ENCODE measurements at places on chromosomes 13 and 19. TPM values are rescaled to one million over a fixed set of nuclear protein-coding genes. Genes with fewer than 3 reads are reported as not detected.

Gene MIA
- total RNA-seq: not detected

Gene TJP3
- 0.39 TPM for total RNA-seq

Gene CACTIN
- 18.9 TPM for total RNA-seq

GRCh38 chr19:6115992-6116391 is 5.7 kb upstream of the RFX2 start:
- no peak for DNase-seq

GRCh38 chr19:46728693-46729339 is 11.9 kb upstream of the PRKD2 start:
- no peak for DNase-seq

DNA sequence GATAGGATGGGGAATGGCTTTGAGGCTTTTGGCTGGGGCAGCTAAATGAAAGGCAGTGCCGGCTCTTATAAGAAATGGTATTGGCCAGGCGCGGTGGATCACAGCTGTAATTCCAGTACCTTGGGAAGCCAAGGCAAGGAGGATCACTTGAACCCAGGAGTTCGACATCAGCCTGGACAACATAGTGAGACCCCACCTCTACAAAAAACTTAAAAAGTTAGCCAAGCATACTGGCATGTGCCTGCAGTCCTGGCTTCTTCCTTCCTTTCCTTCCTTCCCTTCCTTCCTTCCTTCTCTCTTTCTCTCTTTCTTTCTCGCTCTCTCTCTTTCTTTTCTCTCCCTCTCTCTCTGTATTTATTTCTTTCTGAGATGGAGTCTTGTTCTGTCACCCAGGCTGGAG is 3.1 kb downstream of the CA11 start:
- DNase-seq: no peak

DNA sequence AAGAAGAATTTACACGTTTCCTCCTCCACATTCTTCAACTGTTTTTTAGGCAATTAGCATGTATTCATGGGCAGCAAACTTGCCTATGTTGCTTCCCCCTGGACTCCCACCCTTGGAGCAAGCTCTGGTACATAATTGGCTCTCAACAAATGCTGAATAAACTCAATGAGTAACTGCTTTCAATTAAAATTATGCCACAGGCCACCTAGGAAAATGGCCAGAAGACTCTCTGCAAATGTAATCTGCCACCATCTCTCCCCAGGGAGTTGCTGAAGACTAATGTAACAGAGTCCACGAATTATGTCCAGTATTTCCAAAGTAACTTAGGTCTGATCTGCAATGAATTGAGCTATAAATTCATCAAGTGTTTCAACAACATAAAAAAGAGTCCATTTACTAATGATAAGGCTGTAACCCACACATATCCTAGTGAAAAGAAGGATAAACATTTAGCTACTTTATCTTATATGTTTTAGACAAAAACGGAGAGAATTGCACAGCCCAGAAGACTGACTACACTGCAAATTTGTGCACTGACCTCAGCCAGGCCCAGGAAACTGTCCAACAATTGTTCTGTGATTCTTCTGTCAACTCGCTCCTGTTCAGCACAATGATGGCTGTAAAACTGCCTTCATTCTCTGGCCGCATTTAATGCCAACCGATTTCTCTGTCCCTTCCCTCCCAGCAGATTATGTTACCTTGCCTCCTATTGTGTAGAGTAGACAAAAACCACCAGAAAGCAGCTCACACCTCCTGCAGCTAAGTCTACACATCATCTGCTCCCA is 808.6 kb upstream of the ARGLU1 start:
- no peak for DNase-seq

- no peak for DNase-seq
Measured at GRCh38 chr13:99307648-99308339, 595 bp upstream of the GPR183 start.

DNA sequence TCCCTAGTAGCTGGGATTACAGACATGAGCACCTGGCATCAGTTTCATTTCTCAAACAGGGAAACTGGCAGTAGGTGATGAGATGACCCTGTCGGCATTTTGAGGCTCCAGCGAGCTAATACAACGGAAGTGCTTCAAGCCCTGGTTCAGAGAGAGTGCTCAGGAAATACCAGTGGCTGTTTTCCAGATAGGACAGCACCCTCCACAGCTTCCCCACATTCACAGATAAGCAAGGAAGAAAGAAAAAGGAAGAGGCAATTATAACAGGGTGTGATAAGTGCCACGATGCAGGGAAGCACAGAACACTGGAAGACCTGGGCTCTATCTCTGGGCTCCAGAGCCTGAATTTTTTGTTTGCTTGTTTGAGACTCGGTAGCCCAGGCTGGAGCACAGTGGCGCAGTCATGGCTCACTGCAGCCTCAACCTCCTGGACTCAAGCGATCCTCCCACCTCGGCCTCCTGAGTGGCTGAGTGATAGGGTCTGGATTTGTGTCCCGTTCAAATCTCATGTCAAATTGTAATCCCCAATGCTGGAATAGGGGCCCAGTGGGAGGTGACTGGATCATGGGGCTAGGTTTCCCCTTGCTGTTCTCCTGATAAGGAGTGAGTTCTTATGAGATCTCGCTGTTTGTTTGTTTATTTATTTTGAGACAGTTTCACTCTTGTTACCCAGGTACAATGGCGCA is 43.5 kb downstream of the PIN1 start:
- no peak for DNase-seq

GRCh38 chr13:92260363-92260762 is 861.9 kb downstream of the GPC5 start:
- no peak for DNase-seq

Gene ZNF345
- 3.1 TPM for total RNA-seq

DNA sequence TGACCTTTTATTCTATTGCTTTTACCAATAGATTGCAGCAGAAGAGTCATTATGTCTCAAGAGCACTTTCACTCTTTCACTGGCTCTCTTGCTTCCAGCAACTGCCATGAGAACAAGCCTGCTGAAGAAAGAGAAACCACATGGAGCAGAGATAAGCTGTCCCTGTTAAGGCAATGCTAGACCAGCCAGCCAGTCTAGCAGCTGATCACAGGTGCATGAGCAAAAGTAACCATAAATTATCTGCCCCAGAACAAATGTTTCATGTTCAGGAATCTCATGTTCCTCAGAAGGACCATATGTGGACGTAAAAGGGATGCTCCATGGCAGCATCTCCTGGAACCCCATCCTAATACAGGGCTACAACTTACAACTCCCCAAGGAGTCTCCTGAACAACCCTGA is 20.4 kb upstream of the DCLK1 start:
- DNase-seq: no peak

Gene EFNA2
- not detected for total RNA-seq

- DNase-seq: no peak
Measured at GRCh38 chr19:50658441-50659317, 9.4 kb downstream of the C19orf81 start.

Gene CCL25
- not detected for total RNA-seq

GRCh38 chr13:79932556-79932955 is 408.4 kb downstream of the SPRY2 start:
- DNase-seq: no peak

Gene PSPN
- 0.87 TPM for total RNA-seq

Gene LILRA1
- 3.7 TPM for total RNA-seq

DNA sequence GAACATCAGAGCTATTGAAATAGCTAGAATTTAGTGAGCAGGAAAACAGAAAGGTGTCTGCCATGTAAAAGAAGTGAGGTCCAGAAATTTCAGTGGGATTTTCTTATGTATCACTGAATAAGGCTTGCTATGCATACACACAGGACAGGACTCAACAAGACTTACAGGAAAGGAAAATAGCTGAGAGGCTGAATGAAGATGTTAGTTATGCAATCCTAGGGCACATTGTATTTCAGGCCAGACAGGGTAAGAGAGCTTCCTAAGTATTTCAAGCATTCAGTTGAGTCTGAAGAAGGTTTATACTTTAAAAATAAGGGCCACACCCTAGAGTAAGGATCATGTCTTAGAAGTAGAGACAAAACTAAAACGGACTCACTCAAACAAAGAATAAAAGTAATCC is 419.9 kb upstream of the PRR20A start:
- DNase-seq: no peak

DNA sequence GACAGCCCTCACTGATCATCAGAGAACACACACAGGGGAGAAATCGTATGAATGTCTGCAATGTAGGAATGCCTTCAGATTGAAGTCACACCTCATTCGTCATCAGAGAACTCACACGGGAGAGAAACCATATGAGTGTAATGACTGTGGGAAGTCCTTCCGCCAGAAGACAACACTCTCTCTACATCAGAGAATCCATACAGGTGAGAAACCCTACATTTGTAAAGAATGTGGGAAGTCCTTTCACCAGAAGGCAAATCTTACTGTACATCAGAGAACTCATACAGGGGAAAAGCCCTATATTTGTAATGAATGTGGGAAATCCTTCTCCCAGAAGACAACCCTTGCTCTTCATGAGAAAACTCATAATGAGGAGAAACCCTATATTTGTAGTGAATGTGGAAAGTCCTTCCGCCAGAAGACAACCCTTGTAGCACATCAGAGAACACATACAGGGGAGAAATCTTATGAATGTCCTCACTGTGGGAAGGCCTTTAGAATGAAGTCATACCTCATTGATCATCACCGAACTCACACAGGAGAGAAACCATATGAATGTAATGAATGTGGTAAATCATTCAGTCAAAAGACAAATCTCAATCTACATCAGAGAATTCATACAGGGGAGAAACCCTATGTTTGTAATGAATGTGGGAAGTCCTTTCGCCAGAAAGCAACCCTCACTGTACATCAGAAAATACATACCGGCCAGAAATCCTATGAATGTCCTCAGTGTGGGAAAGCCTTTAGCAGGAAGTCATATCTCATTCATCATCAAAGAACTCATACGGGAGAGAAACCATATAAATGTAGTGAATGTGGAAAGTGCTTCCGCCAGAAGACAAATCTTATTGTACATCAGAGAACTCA is 32.5 kb downstream of the ZNF567 start:
- DNase-seq: no peak

DNA sequence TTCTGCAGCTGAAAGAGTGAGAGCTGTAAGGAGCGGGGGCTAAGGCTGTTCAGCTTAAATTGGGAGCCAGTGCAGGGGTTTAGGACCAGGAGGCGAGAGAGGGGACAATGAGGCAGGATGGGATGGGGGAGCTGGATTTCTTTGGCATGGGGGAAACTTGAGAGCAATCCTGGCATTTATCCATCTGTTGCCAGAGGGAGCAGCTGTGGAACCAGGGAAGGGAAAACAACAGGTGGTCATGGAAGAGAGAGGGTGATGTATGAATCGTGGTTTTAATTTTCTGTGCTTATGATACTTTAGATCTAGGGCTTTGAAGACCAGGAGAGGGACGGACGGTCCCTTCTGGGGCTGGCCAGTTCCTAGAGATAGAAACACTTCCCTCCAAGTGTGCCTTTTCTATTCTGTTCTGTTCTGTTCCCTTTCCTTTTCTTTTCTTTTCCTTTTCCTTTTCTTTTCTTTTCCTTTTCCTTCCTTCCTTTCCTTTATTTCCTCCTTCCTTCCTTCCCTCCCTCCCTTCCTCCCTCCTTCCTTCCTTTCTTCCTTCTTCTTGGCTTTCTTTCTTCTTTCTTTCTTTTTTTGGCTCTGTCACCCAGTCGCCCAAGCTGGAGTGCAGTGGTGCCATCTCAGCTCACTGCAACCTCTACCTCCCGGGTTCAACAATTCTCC is 16.0 kb upstream of the CCL25 start:
- no peak for DNase-seq

Gene JAK3
- total RNA-seq: 20.1 TPM

Gene COL5A3
- total RNA-seq: 30.2 TPM

GRCh38 chr13:30103161-30103840 is 204.1 kb downstream of the KATNAL1 start:
- DNase-seq: no peak

DNA sequence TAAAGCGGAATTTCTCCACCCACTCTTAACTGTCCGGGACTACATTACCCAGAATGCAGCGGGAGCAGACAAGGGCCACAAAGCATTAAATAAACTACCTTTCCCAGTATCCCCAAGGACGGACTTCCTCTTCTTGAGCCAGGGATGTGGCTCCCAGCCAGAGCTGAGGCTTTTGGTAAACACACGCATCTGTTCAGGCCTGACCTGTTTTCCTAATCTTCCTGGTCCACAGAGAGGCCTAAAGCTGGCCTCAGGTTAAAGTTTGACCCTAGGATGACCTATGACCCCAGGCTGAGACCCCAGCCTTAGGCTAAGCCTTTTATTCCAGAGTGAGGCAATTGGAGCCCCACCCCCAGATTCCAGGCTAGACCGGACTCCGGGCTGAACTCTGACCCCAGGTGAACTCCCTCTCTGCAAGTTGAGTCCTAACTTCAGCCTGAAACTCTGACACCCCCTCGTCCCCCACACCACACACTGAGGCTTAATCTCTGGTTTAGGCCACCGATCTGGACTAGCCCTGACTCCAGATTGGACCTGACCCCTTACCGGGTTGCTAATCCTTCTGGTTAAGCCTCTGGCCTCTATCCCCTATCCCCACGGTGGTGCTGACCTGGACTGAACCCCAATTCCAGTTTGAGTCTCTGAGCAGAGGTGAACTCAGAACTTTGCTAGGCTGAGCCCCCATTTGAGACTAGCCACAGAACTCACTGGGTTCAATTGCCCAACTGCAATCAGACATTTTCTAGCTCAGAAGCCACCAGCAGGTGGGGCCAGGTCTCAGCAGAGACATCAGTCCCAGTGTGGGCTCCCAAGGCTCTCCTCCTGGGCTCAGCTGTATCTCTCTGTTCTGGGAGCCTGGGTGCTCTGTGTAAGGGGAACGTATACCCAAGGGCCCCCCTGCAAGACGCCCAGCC is 750 bp upstream of the GPR108 start:
- DNase-seq: no peak

- no peak for DNase-seq
Measured at GRCh38 chr13:113771709-113772331, 12.8 kb downstream of the TMEM255B start.

Gene LRP3
- 43.3 TPM for total RNA-seq

- DNase-seq: no peak
Measured at GRCh38 chr13:50017819-50018218, 2.6 kb downstream of the KCNRG start.

Gene SLC17A7
- 2.3 TPM for total RNA-seq

GRCh38 chr13:82766732-82767321 is 1115.4 kb downstream of the SLITRK1 start:
- no peak for DNase-seq

- DNase-seq: no peak
Measured at GRCh38 chr13:29164116-29164515, 344.0 kb downstream of the MTUS2 start.

Gene CEACAM3
- 1.6 TPM for total RNA-seq

Data from mesenteric fat pad (tissue), 1 donor.